ENCODE measurements at places on chromosomes 2 and 18.

DNA sequence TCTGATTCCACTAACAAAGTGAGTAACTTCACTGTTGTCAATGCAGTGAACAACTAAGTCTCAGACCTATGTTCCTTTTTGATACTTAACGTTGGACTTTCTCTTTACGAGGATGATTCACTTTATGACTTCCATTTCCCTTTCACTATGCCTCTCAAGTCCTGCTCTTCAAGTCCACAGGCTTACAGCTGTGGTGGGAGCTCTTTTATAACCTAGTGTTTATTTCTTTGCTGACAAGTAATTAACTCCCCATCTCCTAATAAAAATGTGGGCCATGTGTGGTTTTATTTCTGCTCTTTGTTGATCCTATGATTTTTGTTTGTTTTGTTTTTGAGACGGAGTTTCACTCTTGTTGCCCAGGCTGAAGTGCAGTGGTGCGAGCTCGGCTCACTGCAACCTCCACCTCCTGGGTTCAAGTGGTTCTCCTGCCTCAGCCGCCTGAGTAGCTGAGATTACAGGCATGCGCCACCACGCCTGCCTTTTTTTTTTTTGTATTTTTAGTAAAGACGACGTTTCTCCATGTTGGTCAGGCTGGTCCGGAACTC, 142.1 kb downstream of the USP34 start:
- DNase-seq = no peak

DNA sequence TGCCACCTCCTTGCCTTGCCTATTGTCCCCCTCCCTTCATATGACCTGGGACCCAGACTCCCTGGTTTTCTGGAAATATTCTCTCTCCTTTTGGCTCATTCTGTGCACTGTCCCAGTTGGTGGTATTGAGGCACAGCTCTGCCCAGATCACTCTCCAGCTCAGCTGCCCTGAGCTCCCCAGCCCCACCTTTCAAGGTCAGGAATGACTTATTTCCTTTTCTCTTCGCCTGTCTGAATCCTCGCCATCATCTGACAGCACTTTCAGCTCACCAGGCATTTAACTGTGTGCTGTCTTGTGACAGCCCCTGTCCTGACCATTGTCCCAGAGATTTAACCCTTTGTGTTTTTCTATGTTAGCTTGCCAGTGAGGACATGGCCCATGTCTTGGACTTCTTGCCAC, 133.0 kb downstream of the MSH2 start:
- DNase-seq = no peak

DNA sequence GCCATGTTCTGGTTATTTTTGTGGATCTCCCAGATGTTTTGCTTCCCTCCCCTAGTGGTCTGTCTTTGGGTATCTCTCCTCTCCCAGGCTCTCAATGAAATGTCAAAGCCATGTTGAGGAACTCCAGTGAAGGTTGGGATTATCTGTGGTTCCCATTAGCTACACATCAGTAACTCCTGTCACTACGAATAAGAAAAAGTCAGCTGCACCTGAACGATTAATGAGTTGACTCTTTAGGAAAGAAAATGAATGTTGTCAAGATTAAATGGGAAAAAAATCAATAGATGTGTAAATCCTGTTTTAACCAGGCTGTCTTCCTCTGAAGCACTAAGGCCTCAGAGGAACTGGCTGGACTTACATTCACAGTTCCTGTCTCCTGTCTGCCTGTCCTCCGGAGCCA, 94.0 kb upstream of the DAPL1 start:
- no peak for DNase-seq

DNA sequence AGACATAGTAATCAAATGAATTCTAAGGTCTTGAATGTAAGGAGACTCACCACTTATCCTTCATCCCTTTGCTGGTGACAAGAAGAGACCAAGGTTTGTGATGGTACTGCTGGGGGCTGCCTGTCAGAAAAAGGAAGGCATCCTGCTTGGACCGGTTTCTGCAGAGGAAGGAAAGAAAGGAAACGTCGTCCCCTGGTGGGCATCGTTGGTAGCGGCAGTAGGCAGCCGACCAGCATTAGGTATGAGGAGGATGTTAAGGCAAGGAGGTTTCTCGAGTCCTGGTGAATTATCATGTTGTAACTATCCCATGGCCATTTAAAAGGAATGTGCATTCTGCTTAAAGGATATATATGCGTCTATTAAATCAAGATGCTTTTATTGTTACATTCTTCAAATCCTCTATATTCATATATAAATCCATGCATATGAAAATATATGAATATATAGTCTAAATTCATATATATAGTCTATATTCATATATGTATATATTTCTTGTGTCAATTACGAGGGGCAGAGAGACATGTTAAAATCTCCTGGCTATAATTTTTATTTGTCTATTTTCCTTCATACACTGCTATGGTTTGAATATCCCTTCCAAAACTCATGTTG, 94.4 kb upstream of the TGFA start:
- peak; percentile 56 for DNase-seq

DNA sequence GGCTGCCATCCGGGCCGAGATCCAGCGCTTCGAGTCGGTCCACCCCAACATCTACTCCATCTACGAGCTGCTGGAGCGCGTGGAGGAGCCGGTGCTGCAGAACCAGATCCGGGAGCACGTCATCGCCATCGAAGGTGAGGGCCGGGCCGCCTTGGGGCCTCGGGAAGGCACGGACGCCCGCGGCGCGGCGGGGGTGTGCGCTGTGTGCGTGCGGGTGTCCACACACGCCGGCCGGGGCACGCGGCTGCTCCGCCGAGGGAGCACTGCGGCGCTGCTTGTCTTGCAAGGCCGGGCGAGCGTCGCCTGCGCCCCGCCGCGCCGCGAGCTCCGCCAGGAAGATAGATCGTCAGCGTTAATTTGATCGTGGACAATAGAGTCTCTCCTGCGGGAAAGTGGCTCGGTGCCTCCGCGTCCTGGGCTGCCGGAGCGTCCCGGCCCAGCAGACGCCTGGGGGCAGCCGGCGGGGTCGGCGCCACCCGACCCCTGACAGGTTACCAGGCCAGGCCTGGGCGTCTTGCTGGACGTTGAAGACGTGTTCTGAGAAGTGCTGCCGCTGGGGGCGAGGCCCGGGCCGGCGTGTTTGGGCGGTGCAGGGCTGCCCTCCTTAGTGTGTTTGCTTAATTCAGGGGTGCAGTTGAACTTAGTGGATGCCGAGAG, 1.0 kb downstream of the AGAP1 start:
- DNase-seq = no peak
